ENCODE measurements at places on chromosomes 2 and 18.

- DNase-seq, result no peak
These were observed 144.3 kb downstream of the RBMS1 start for GRCh38 chr2:160349306-160349705.

- DNase-seq, result no peak
These were observed 52.2 kb downstream of the INPP5D start for GRCh38 chr2:233112329-233112728.

DNA sequence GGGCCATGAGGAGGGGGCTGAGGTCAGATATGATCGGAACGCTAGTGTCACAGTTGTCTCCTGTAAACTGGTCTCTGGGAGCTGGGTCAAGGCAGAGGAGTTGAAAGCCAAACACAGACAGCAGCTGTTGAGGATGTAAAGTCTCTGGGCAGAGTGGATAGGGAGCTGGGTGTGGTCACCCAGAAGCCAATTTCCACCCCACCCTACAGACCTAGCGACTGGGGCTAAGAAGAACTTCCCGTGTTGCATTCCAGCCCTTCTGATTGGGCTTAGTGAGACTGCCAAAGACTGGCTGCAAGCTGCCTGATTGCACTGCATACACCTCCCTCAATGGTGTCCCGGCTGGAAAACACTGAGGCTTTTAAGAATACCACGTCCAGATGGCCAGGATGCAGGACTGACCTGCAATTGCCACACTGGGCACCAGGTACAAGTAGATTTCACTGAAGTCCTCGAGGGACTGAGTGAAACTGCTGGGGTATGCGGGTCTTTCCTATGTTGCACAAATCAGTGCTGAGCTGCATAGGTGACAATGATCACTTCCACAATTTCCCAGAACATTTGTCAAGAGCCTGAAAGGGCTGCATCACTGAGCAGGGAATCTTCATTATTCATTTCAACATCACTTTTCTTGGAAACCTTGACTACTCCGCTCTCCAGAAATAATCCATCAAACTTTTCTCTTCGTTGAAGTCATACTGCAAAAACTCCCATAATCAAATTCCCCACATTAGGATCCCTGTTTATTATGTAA, 43.1 kb upstream of the EML4 start:
- DNase-seq, result no peak

DNA sequence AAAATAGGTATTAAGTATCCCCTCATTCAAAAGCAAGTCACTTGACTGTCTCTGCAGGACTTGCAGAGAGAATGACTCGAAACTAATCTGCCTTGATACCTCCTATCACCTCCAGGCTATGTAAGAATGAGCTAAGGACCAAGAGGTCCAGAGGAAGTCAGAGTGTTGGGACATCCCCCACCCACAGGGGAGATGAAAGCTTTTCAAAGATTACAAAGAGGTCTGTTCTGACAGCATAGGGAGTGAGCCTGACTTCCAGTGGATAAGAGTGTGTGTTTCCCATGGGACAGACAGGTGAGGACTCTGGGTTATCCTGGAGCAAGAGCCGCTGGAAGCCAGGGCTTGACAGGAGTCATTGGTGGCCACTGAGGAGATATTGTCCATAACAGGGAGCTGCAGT, 85.0 kb upstream of the TACR1 start:
- DNase-seq, result no peak

- DNase-seq, result no peak
These were observed 90.5 kb downstream of the ASAP2 start for GRCh38 chr2:9297156-9297555.

- DNase-seq, result no peak
These were observed 14.9 kb downstream of the ABCG5 start for GRCh38 chr2:43823751-43824150.

Data from activated T-helper 9 cell treated with anti-CD3 and anti-CD28 coated beads, Interleukin-2, amount 50 U/mL, for 16 hours (primary cell).